ENCODE measurements at places on chromosomes 16 and 17.

DNA sequence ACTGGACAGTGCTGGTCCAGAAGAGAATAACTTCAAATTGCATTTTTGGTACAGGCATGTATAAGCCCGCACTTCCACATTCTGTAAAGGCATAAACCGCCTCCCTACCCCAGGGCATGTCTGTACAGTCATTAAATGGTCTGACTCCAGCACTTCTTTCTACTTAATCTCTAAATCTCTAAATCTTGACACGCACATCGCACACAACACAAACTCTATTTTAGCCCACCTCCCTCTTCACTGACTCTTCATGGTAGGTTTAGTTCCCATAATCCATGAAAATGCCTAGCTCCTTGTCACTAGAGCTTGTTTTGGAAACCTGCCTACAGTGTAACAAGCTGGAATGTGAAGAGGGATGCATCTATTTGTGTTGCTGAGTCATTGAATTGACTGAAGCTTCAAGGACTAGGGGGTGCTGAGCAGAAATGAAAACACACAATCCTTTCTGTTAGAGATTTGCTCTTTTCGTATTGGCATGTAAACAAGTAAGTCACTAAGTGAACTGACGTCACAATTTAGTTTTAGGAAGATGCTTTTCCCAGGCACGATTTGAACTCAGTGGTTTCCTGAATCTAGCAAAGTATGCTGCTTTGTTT, 1.6 kb upstream of the DUSP14 start:
- peak; percentile 95 for DNase-seq

- DNase-seq = no peak
These were observed 112.9 kb downstream of the GRIN2A start for GRCh38 chr16:10069374-10069773.

- DNase-seq = no peak
These were observed 52.8 kb upstream of the SMIM36 start for GRCh38 chr17:55564081-55564480.

DNA sequence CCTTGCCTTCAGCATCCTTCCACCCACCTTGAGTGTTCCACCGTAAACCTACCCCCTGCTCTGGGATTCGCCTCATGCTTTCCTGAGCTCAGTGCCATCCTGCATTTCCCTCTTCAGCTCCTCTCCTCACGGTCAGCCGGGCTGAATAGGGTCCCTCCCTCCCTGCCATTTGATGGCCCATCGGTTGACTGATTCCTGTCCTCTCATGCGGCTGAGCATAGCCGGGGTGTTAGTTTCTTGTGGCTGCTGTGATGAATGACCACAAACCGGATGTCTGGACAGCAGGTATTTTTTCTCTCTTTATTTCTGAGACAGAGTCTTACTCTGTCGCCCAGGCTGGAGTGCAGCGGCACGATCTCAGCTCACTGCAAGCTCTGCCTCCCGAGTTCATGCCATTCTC, 44.1 kb upstream of the MGAT5B start:
- DNase-seq = no peak

DNA sequence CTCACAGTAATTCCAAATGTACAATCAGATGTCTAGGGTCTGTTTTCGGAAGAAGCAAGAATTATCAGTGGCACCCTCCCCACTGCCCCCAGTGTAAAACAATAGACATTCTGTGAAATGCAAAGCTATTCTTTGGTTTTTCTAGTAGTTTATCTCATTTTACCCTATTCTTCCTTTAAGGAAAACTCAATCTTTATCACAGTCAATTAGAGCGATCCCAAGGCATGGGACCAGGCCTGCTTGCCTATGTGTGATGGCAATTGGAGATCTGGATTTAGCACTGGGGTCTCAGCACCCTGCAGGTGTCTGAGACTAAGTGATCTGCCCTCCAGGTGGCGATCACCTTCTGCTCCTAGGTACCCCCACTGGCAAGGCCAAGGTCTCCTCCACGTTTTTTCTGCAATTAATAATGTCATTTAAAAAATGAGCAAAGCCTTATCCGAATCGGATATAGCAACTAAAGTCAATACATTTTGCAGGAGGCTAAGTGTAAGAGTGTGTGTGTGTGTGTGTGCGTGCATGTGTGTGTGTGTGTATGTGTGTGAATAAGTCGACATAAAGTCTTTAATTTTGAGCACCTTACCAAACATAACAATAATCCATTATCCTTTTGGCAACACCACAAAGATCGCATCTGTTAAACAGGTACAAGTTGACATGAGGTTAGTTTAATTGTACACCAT, 59.7 kb downstream of the HLF start:
- no peak for DNase-seq

DNA sequence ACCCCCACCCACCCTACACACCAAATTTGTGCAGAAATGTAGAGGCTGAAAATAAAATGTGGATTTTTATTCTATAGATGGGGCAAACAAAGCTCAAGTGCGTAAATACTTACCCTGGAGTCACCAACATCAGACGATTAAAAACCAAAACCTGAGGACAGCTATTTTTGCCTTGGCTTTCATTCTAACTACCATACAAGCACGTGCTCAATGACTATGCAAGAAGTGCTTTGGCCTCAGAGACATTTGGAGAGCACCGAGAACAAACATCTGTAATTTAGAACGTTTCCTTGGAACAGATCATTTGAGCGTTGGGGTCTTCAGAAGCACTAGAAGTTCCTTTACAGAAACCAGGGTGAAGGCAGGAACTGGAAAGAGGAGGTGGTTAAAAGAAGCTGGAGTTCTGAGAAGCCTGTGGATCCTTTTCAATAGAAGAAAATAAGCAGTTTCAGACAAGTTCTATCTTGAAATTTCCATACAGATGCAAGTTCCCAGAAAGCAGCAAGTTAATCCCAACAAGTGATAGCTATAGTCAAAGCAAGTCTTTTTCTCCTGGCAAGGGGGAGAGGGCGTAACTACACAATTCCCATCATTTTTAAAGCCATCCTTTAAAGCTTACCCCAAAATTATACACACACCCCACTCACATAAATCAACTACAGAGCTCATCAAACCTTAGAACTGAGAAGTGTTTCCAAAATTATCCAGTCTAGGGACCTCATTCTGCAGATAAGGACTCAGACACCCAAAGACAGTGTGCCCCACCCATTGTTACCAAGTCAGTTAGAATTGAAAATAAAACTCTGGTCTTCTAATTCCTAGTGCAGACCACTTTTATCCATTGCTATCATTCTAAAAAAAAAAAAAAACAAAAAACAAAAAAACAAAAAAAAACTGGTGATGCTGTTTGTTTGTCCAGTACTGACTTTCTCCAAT, 29.6 kb upstream of the CDRT4 start:
- no peak for DNase-seq

- no peak for DNase-seq
These were observed 3.5 kb downstream of the PDILT start for GRCh38 chr16:20401066-20401465.

DNA sequence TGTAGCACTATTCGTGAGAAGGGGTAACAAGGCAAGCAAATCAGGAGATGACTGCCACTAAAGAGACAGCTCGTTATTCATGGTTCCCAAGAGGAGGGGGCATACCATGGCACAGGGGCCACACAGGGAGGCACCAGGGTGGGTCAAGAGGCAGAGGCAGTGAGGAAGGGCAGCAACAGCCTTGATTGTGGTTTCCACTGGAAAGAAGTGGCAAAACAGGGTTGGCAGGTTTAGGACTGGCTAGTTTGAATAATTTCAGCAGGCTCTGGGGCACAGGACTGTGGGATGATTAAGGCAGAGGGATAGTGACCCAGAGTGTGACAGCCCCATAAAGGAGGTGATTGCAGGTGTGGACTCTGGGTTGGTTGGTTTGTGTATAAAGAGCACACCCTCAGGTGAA, 188.9 kb downstream of the CBLN1 start:
- DNase-seq = no peak

- DNase-seq = peak; percentile 86
These were observed 26.0 kb downstream of the ZDHHC7 start for GRCh38 chr16:84985079-84986065.

- DNase-seq = no peak
These were observed 8.7 kb upstream of the FZD2 start for GRCh38 chr17:44548376-44549230.

- peak; percentile 31 for DNase-seq
These were observed 6.2 kb downstream of the PCGF2 start for GRCh38 chr17:38741921-38742410.

GRCh38 chr16:15942931-15943690, 6.3 kb upstream of the ABCC1 start:
- no peak for DNase-seq

- no peak for DNase-seq
These were observed 8.5 kb downstream of the SNN start for GRCh38 chr16:11676799-11677198.

DNA sequence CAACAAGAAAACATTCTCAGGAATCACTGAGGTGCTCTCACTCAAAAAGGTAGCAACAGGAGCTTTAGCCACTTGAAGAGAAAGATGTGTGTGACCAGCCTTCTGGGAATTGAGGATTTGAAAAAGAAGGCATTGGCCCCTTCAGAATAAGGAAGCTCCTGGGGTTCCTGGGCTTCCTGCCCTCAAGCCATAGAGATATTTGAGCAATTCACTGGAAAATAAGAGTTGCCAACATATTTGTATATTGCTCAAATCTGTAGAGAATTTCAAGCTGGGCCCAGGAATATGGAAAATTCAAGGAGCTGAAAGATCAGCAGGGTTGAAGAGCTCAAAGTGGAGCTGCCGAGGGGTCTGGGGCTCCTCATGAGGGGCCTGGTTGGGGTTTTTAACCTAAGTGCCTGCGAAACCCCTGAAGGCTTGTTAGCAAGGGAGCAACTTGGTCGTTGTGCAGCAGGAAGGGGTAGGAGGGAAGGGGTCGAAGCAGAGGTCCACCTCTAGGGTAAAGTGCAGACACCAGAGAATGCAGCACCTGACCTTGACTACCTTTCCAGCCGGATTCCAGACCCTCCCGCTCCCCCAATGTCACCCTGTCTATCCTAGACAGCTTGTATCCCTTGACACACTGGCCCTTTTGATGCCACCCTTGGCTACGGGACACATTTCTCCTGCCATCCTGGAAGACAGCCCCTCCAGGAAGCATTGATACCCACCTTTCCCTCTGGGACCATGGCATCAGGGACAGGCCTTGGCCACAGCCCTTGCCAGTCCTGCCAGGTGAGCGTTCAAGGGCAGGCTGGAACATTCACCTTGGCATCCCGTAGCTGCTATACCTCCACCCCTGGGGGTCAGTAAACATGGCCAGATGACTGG, 67.6 kb upstream of the SREBF1 start:
- DNase-seq = peak; percentile 80

DNA sequence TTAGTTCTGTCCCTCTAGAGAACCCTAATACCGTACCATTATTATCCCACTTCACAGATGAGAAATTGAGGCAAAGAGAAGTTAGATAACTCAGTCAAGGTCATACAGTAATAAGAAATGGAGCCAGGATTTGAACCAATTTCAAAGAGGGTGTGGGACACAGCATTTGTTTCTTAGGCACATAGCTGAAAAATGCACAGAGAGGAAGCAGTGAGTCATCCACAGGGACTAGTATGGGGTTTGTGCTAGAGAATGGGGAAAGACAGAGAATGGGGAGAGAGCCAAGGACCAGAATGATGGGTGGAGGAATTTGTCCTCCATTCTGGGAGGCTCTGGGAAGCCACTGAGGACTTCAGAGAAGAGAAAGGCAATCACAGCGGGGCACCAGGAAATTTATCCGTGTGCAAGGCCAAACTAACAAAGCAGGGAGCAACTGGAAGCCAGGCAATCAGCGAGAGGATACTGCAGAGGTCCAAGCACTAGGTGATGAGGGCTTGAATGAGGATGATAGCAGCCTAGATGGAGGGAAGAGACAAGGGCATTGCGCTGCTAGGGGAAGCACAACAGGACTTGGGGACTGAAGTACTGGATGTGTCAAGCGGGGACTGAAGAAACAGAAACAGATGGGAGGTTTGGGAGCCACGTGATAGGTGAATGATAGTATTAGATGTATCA, 78.1 kb upstream of the ZFHX3 start:
- peak; percentile 76 for DNase-seq

GRCh38 chr17:63106050-63106449, 140.0 kb downstream of the TANC2 start:
- DNase-seq = no peak

DNA sequence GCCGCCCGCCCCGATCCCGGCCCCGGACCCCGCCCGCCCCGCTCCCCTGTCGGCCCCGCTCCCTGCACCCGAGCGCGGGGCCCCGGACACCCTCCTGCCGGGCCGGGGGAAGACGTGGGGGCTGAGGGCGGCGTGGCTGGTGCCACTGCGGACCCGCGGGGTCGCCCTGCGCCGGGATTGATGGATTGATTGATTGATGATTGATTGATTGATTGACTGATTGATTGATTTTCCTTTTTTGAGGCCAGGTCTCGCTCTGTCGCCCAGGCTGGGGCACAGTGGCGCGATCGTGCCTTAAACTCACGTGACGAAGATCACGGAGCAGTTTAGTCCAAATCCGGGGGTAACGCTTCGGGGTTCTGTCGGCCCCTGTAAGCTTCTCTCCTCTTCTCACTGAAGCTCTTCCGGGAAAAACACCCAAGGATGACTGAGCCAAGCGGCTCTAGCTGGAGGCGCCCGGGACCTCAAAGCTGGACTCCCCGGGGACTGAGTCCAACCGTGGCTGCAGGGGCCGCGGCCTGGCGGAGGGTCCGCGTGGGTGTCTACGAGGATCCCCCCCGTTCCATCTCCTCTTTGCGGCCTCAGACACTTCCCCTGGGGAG, 40.2 kb upstream of the BHLHA9 start:
- no peak for DNase-seq

GRCh38 chr17:78412403-78412802, 34.0 kb downstream of the PGS1 start:
- no peak for DNase-seq

DNA sequence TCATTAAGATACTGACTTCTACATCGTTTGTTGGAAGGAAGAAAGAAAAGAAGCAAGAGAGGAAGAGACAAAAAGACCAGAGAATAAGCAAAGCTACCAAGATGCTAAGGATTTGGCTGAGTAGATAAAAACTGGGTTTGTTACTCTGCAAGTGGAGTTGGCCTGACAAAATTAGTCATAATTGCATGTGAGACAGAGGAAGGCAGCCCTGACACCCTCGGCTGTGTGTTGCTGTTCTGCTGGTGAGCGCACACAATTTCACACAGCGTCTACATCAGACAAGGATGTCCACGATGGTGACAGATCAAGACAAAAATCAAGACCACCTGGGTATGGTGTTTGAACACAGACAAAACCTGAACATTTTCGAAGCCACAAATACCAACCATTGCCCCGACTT, 75.4 kb upstream of the FA2H start:
- no peak for DNase-seq

GRCh38 chr16:35750157-35750689, 2290.8 kb downstream of the TP53TG3F start:
- DNase-seq = no peak

All from adipocyte (in vitro differentiated cells).